NCI-H1105 treated with DMSO at 0.1 percent for 48 hours (cell line): ENCODE measurements at places on chromosomes 1 and 21.
A peak's percentile ranks its signal among the peaks of the same experiment; 100 is the strongest.

DNA sequence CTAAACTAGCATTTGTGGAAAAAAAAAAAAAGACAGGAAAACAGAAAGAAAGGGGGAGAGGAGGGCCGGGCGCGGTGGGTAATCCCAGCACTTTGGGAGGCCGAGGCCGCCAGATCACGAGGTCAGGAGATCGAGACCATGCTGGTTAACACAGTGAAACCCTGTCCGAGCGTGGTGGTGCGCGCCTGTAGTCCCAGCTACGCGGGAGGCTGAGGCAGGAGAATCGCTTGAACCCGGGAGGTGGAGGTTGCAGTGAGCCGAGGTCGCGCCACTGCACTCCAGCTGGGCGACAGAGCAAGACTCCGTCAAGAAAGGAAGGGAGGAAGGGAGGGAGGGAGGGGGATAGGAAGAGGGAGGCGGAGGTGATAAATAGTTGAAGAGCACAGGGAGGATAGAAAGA is 54.7 kb downstream of the LBR start:
- DNase-seq, result no peak

GRCh38 chr1:228781161-228781808 is 46.0 kb downstream of the RHOU start:
- peak; percentile 54 for DNase-seq

DNA sequence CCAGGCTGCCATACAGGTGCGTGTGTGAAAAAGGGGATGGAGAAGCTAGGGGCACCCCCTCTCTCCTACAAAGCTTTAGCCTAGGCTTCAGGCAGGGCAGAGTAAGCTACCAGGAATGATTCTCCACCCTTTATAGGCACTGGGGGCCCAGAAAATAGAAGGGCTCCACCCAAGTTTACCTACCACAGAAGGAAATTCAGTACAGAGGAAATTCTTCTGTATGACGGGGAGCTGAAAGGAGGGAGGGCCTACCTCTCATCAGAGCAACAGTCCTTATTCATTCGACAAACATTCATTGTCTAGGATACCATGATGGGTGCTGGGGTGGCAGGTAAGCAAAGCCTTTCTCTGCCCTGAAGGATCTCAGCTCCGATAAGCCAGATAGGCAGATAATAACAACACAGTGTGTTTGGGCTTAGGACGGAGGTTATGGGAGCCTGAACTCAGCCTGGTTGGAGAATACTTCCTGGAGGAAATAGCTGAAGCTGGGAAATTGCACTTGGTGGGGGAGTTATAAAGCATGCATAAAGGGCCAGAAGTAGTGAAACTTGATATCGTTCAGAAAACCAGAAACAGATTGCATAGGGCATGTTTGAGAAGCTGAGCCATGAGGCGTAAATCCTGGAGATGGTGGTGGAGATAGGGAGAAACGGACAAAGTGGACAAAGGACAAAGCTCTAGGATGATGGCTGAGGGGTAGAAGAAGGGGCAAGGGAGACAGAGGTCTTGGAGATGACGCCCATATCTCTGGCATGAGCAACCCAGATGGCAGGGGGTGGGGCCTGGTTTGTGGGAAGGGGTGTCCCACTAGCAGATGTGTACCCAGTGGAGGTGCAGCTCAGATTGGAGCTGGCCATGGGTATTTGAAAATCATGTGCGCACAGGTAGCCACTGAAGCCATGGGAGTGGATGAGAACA is 5.3 kb upstream of the P3R3URF start:
- no peak for DNase-seq

- DNase-seq, result no peak
These were observed 72.9 kb downstream of the ZNF281 start for GRCh38 chr1:200336901-200337391.

DNA sequence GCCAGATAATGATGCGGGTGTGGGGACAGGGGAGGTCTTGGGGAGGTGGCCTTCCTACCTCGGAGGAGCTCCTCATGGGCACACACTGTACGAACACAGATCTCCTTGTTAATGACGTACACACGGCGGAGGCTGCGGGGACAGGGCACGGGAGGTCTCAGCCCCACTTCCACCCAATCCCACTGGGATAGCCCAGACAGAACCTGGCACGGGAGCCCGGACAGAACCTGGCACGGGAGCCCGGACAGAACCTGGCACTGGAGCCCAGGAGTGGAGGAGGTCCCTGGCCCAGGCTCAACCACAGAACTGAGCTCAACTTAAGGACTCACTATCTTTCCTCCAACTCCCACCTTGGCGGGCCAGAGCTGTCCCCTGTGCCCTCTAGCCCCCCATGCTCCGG is 5.2 kb downstream of the MFAP2 start:
- DNase-seq, result no peak

DNA sequence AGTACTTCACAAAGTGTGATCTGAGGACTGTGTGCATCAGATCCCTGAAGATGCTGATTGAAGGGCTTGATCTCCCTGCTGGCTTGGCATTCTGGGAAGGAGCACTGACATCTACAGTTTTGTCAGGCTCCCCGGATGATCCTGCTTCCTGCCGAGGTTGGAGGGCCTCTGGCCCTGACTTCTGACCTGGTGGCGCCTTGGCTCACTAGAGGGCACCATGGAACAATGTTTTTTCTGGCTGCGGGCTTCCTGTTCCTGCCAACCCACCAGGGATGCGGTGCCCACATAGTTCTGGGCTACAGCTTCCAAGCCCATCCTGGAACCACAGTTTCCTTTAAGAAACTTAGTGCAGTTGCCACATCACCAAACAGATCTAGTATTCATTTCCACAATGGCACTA is 38.8 kb upstream of the RASAL2 start:
- DNase-seq, result no peak

GRCh38 chr1:8763888-8764287 is 53.6 kb downstream of the RERE start:
- DNase-seq, result no peak

- DNase-seq, result no peak
These were observed 91.9 kb downstream of the LRRC53 start for GRCh38 chr1:74420467-74420866.

DNA sequence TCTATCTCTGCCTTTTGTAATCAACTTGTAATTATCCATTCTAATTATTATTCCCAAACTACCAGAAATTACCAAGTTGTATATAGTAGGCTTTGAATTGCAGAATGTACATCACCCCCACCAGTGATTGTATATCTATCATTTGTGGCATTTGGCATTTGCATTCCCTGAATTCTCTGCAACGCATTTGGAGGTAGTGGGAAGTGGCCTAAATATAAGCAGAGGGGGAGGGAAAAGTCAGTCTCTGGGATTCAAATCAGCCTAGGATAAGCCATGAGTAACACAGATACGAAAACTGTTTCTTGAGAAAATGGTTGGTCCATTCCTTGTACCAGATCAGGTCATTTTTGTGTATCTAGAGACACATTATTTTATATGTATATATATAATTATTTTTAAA is 20.7 kb downstream of the DDX20 start:
- no peak for DNase-seq

- peak; percentile 51 for DNase-seq
These were observed 5.9 kb upstream of the SIPA1L2 start for GRCh38 chr1:232635778-232636356.

- DNase-seq, result no peak
These were observed 29.3 kb downstream of the KIRREL1 start for GRCh38 chr1:158022554-158023312.

- DNase-seq, result no peak
These were observed 49.9 kb downstream of the TMEM53 start for GRCh38 chr1:44624268-44624901.

- no peak for DNase-seq
These were observed 163.6 kb downstream of the CAMTA1 start for GRCh38 chr1:6948861-6949260.

- DNase-seq, result no peak
These were observed 1.4 kb downstream of the TRAPPC10 start for GRCh38 chr21:44013380-44014088.

- no peak for DNase-seq
These were observed 193.0 kb downstream of the FASLG start for GRCh38 chr1:172851856-172852255.

DNA sequence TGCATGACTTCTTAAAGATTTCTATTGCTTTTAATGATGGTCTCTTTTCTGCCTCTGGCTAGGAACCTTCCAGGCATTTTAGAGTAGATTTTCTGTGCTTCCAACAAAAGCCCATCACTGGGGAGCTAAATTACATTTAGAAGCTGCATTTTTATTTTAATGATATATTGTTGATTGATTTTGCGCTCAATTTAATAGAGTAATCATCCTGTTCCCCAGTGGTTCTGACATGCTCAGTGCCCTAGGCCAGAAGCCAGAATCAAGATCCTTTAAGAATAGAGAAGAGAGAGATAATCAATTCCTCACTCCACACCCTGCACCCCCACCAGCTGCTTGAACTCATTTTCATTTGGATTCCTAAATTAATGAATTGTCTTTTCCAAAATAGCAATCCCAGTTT is 97.8 kb downstream of the PCP4 start:
- DNase-seq, result no peak

GRCh38 chr1:208061118-208061517 is 150.2 kb upstream of the CD34 start:
- no peak for DNase-seq

GRCh38 chr1:201405484-201405831 is 6.3 kb upstream of the LAD1 start:
- DNase-seq, result no peak

DNA sequence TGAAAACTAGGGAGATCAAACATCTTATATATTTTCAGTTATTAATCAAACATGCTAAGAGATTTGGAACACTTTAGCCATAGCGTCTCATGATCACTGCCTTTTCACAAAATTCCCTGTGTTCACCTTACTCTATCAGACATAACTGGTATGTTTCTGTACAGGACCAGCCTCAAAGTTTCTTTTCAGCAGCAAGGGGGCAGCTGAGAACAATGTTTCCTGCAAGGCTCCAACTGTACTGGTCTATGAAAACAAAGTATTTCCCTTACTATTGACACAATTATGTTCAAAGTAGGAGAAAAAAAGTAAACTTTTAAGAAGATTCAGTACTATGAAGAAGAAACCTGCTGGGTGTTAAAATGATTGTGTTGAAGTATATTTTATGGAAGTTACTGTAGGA is 98.5 kb downstream of the ATF6 start:
- no peak for DNase-seq

DNA sequence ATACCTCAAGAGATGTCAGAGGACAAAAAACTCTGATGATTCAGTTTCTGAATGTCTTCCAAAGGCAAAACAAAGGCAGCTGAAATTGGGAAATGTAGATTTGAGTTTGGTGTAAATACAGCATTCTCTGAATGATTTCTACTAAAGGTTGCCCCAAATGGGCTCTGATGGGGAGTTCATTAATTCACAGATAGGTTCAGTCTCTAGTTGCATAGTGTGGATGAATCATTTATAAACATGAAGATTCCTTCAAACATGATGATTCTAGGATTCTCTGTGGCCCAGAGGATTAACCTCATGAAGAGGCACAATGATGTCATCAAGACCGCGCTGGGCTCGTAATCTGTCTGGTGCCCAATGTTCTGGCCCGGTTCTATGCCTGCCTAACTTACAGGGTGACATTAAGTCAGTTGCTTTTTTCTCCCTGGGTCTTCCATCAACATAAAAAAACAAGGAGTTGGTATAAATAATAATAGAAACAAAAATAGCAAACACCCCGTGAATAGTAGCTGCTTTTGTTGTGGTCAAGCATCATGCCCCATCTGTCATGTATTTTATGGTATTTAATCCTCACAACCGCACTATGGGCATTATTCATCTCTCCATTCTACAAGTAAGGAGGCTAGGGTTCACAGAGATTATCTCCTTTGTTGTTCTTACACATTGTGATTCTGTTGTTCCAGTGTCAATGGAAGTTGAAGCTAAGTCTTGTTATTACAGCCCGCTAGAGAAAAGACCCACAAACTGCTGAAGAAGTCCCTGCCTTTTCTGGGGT is 509.6 kb upstream of the USP24 start:
- no peak for DNase-seq

- DNase-seq, result no peak
These were observed 125.2 kb downstream of the PLXNA2 start for GRCh38 chr1:208118841-208119606.

DNA sequence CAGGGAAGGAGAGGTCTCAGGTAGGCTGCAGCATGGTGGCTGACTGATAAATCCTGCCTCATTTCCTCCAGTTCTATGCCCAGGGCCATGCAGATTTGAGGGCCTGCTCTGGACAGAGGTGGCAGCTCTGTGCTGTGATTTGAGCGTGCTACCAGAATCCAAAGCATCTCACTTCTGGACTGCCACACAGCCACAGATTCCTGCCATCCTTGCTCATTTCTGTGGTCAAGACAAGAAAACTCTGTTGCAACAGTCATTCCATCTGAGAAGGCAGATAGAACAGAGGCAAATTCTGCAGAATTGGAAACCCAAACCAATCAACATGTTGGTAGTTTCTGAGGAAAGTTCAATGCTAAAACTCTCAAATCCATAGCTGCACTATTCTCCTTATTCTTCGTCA is 102.8 kb upstream of the GALNT2 start:
- DNase-seq, result no peak

DNA sequence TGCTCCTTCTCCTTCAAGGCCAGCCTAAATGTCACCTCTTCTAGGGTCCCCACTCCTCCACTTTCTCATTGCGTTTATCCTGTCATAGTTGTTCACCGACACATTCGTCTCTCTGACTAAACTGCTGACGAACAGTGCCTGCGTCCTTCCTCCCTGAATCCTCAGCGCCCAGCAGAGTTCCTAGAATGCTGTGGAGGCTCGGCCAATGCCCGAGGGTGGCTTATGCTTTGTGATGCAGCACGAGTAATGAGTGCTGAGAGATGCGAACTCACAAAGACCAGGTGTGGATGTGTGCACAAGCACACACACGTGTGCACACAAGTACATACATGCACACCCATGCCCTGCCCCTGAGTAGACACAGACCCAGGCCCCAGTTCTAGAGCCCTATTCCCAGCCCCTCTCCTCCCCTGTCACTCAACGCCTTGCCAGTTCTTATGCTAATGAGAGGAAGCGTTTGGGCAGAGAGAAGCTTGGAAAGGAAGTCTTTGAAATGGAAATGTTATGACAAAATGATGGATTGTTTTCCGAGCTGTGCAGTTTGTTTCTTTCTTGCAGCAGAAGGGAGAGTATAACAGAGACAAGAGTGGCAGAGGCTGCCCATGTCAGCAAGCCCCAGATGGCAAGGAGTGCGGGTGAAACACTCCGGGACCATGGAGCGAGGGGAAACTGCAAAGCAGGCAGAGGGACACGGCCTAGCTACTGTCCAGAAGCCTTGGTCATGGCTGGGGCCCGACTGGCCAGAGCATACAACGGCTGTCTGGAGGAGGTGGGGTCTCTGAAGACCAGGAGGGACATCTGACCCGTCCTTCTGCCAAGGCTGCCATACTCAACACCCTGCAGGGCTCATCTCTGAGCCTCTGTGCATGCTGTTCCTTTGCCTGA is 24.2 kb downstream of the KCNA10 start:
- DNase-seq, result no peak

DNA sequence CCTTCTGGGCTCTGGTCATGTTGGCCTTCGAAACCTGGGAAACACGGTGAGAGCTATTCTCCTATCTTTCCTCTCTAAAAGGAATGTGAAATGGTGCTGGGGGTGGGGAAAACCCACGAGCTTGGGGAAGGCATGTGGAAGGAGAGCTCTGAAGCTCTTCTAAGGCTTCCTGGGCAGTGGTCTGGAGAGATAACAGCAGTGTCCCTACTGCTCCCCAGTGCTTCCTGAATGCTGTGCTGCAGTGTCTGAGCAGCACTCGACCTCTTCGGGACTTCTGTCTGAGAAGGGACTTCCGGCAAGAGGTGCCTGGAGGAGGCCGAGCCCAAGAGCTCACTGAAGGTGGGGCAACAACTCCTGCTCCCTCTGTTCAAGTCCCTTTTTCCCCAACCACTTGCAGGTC is 2.8 kb downstream of the USP21 start:
- DNase-seq, result no peak

GRCh38 chr1:57908147-57908890 is 484.5 kb upstream of the DAB1 start:
- peak; percentile 57 for DNase-seq

- no peak for DNase-seq
These were observed 130.4 kb downstream of the KIF26B start for GRCh38 chr1:245285168-245285567.
